ENCODE measurements at places on chromosomes 13 and 19. TPM values are rescaled to one million over a fixed set of nuclear protein-coding genes. Genes with fewer than 3 reads are reported as not detected.

- DNase-seq, result no peak
Measured at GRCh38 chr19:6821639-6822310, 49.3 kb downstream of the VAV1 start.

DNA sequence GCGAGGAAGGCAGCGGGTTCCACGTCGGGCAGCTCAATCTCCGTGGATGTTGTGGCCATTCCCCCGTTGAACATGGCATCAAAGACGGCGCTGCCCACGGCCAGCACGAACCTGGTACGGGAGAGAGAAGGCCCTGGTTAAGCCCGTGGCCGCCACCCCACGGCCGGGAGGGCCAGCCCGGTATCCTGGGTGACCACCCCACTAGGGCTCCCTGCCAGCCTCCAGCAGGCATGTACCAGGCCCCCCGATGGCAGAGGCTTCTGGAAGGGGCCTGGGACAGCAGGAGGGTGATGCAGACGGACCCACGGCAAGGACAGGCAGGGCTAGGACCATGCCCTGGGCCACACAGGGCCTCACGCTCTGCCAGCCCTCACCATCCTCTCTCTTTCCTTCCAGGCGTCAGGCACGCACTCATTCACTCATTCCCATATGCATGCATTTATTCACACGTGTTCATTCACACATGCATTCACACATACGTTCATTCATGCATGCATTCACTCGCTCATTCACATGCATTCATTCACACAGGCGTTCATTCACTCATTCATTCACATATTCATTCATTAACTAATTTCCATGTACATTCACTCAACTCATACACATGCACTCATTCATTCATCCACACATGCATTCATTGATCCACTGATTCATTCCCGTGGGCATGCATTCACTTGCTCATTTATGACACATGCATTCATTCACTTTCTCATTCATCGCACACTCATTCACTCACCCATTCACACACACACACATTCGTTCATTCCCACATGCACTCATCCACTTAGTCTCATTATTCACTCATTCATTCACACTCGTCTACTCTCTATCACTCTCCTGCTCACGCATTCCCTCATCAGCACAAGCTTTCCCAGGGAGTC lies 17.9 kb downstream of the BTBD2 start:
- no peak for DNase-seq

DNA sequence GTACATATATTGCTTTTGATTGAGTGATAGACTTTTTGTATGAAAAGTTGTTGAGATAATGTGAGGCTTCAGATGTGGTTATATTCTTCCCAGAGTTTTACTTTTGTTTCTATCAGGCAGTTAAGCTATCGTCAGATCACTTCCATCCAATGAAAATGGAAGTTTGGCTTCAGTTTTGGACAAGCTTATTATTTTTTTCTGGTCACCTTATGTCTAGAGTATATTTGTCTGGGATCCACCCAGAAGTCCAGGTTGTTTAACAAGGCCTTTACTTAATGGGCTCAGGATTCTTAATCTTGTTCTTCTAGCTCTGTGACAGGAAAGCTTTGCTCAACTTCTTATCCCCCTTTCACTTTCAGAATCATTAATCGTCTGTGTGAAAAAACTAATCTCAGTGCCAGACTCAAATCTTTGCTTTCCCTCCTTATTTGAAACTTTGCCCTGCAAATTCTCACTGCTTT lies 150.9 kb downstream of the PDS5B start:
- peak; percentile 59 for DNase-seq

- DNase-seq, result peak; percentile 35
Measured at GRCh38 chr19:5690955-5691821, 1.1 kb downstream of the RPL36 start.

DNA sequence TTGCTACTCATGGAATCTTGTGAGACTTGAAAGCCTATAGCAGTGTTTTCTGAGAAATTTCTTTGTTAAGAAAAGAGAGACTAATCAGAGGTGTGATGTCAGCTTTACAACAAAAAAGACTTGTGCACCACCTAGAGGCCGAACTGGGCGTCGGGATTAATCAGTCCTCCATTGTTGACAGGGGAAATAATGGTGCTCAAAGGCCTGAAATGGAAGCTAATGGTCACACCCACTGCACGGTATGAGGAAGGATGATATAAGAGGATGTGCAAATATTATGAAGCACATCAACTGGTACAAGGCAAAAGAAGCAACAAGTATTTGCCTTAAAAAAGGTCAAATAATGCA lies 480.2 kb upstream of the MIR17HG start:
- peak; percentile 94 for DNase-seq

- DNase-seq, result peak; percentile 83
Measured at GRCh38 chr19:872266-872951, 12.9 kb downstream of the CFD start.

DNA sequence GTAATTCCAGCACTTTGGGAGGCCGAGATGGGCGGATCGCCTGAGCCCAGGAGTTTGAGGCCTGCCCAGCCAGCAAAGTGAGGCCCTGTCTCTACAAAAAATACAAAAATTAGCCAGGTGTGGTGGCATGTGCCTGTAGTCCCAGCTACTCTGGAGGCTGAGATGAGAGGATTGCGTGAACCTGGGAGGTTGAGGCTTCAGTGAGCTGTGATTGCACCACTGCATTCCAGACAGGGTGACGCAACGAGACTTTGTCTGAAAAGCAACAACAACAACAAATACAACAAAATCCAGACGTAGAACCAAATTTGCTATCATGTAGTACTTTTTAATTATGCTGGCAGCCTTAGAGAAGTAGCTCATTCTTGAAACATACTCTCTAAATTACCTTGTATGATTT lies 277.1 kb downstream of the KLF5 start:
- peak; percentile 34 for DNase-seq

DNA sequence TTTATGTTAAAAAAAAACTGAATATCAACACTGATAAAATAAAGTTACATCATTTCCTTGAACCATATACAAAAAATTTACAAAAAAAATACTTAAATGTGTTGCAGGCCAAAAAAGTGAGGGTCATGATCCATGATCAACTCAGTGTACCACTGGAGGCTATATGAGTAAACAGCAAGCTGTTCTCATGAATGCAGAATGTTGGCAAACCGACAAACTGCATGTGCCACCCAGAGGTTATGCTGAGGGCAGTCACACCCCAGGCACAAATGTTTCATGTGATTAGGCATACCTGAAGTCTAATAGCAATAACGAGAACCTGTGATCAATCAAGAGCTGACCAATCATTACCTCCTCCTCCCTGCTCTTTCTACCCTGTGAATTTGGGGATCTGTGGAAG lies 91.9 kb downstream of the ZNF431 start:
- no peak for DNase-seq

- DNase-seq, result no peak
Measured at GRCh38 chr13:20699715-20700114, 3.8 kb upstream of the IL17D start.

GRCh38 chr19:12938779-12939601 lies 581 bp downstream of the CALR start:
- DNase-seq, result peak; percentile 42

DNA sequence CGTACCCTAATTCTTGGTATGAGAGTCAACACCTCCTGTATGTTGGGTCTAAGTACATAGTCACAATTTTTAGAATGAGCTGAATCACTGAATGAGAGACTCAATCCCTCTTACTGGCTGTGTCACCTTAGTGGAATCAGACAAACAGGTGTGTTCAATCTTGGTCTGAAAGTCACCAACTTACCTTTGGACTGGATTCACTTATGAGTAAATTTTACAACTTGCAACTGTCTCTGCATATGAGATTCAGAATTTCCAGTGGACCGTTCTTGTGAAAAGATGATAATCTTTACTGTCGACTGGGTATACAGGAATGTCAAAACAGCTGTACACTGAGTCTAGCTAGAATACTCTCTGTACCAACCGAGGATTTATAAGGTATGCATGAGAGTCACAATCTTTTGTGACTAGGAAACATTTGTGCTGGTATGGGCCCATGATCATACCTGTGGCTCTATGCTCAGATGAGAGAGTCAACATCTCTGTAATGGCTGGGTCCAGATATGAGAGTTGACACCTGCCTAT lies 5.9 kb upstream of the ZNF91 start:
- DNase-seq, result no peak

- DNase-seq, result no peak
Measured at GRCh38 chr13:111217641-111218040, 102.5 kb downstream of the ARHGEF7 start.

The BRME1 gene
- total RNA-seq, result 3.9 TPM

The LILRB1 gene
- total RNA-seq, result not detected

The ZNF613 gene
- 2.8 TPM for total RNA-seq

The SIGLEC5 gene
- not detected for total RNA-seq

The ZBTB32 gene
- not detected for total RNA-seq

The EFNB2 gene
- 30.0 TPM for total RNA-seq

Data from HT-29 (cell line).